ENCODE measurements at places on chromosomes 12 and 14. TPM values are rescaled to one million over a fixed set of nuclear protein-coding genes. Genes with fewer than 3 reads are reported as not detected.

CLEC7A gene
- total RNA-seq, result not detected

C14orf132 gene
- 4.1 TPM for total RNA-seq

CIDEB gene
- total RNA-seq, result 0.12 TPM

PZP gene
- not detected for total RNA-seq

GLS2 gene
- total RNA-seq, result 0.27 TPM

PPP4R4 gene
- 0.33 TPM for total RNA-seq

All from A549 treated with ZK216348 at 1 μM for 4 hours (cell line).